ENCODE measurements at places on chromosomes 3 and 15.

GRCh38 chr3:129226374-129226773, 23.0 kb upstream of the COPG1 start:
- DNase-seq: no peak

DNA sequence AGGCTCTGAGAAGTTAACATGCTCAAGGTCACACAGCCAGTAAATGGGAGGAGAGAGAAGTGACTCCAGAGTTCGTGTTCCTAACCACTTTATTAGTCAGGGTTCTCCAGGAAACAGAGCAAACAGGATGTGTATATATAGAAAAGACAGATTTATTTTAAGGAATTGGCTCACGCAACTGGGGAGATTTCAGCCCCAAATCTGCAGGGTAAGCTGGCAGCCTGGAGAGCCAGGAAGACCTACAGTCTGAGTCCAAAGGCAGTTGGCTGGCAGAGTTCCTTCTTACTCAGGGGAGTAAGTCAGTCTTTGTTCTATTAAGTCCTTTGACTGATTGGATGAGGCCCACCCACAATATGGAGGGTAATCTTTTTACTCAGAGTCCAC, 118.2 kb upstream of the PROK2 start:
- no peak for DNase-seq

DNA sequence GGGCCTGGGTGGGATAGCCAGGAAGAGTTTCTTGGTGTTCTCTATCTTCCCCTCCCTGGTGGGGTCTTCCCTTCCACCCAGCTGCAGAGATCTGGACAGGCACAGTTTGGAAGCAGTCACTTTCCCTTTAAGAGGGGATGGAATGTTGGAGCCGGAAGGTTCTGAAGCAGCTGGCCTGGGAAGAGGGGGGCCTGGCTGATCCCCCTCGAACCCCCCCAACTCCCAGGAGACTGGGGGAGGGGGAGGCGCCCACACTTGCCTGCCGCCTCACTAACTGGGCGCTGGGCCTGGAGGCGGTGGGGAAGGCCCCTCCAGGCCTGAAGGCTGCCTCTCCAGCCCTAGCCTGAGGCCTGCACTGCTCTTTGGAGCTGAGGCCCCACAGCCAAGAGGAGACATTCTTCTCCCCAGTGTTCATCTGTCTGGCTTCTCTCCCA, 1.4 kb downstream of the DVL3 start:
- DNase-seq: no peak

GRCh38 chr3:114732353-114732752, 414.7 kb downstream of the ZBTB20 start:
- DNase-seq: no peak

DNA sequence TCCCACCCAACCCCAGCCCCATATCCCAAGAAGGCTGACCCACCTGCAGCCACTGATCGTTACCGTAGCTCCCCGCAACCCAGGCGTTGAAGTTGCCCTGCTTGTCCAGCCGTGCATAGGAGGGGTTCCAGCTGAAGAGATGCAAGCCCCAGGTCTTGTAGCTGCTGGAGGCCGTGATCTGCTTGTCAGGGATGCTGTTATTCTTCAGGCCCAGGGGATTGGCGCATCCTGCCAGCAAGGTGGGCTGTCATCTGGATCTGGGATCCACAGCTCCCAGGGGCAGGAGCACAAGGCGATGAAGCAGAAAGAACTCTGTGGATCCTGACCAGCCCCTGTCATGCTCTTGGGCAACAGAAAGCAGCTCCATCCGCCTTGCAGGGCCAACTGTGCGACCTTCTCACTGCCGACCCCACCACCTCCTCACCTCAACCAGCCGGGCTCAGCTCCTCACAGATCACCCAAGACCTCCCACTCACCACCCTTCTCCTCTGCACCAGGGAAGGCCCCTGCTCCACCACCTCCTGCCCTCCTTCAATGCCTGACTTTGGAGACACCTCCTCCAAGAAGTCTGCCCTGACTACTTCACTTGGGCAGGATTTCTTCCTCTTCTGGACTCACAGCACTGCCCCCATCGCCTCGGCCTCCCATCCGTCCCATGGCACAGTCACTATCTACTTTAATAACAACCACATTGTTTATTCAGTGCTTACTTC, 6.3 kb upstream of the HAPLN3 start:
- no peak for DNase-seq

DNA sequence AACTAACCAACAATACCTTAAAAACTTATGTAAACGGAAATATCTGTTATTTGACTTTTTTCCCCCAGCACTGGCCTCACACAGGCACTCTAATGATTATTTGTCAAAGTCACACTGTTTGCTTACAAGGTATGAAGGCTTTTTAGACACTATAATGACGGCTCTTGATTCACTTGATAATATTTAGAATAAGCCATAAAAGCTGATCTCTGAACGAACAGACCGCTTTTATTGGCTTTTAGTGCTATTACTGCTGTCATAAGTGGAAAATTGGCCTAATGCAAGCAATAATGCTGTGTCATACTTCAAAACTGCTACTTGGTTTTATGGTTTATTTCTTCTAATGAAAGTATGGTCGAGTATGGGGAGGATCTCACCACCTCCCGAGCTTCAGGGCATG, 35.1 kb downstream of the MDFIC2 start:
- DNase-seq: no peak

GRCh38 chr15:95932676-95933075, 397.8 kb upstream of the NR2F2 start:
- no peak for DNase-seq

- no peak for DNase-seq
Measured at GRCh38 chr15:76753771-76754170, 151.4 kb downstream of the SCAPER start.

GRCh38 chr3:66618066-66618465, 117.2 kb upstream of the LRIG1 start:
- no peak for DNase-seq

DNA sequence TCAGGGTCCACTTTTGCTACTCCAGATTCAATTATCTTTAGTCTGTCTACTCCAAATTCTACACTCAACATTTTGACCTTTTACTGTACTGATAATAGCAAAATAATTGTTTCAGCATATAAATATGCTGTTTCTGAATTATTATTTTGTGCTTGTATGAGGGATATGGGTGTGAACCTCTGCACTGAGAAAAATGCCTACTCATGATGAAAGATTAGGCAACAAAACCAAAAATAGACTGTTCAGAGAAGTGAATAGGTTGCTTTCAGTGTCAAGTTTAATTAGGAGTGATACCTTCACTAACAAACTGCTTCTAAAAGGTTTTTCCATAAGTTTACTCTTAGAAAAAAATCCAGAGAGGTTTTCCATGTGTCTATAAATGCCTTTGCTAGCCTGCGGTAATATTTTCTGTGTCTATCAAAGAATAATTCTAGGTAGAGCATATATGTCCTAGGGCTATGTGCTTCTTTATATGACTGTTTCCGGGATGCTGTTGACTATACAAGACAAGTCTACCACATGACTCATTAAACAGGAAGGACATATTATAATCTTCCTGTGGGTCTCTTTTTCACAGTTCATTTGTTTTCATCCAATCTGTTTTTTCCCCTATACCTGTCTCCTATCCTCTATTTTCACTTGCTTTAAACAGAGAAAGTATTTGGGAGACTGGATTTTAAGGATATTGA, 218.5 kb upstream of the TTC14 start:
- DNase-seq: no peak

GRCh38 chr3:194293546-194294198, 57.5 kb downstream of the CPN2 start:
- DNase-seq: no peak

DNA sequence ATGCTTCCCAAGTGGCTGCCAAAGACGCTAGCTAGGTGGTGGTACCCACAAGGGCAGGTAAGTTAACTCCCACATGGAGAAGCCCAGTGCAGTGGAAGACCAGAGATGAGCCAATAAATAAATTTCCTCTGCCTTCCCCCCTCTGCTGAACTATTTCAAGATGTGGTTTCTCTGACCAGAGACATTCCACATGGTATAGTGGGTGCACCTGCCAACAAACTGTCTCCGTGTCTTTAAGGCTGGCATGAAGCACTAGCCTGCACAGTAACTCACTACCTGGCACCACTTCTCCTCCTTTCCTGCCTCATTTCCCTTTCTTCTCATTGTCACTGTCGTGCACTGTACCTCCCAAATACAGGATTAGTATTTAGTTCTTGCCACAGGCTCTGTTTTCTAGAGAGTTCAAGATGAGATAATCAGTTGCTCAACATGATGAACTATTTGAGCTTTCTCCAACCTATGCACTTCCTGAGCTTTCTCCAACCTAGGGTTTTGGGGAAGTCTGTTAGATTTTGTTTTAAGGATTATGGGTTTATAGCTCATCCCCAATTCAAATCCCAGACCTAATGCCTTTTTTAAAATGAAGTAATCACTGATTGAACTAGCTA, 8.4 kb upstream of the CRTAP start:
- DNase-seq: no peak

GRCh38 chr15:66594344-66594743, 28.5 kb upstream of the LCTL start:
- DNase-seq: no peak

DNA sequence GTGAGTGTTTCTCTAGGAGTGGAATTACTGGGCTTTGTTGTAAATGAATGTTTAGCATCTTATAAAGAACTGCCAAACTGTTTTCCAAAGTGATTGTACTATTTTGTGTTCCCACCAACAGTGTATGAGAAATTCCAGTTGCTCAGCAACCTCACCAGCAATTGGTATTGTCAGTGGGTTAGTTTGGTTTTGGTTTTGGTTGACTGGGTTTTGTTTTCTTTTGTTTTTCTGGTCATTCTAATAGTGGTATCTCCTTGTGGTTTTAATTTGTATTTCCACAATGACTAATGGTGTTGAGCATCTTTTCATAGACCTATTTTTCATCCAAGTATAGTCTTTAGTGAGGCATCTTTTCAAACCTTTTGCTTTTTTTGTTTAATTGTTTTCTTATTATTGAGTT, 27.1 kb downstream of the FILIP1L start:
- DNase-seq: no peak

DNA sequence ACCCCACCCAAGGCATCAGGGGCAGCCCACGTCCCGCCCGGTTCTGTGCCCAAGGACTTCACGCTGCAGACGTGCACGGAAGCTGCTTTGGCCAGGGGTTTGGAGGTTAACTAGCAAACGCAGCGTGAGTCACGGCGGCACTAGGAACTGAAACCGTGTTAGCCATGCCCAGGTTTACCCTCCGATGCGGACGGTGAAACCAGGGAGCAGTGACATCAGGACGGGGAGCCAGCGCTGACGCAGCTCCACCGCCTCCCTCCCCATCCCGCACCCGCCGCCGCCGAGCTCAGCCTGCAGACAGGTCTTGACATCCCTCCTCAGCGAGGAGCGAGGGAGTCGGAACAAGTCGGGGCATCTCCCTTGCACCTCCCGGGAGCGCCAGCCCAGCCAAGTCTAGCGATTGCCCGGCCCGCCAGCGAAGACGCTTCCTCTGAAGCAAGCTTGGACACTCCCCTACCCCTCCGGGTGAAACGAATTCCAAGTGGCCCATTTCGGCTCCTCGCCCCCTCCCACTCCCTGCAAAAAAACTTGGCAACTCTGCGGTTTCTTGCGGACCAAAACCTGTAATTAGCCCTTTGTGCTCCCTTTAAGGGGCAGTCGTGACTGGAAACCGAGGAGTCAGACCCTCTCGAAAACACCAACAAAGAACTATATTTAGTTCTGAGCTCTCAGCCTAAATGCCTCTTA, 1.4 kb upstream of the RAP2B start:
- peak; percentile 84 for DNase-seq

- no peak for DNase-seq
Measured at GRCh38 chr3:27643355-27643754, 78.8 kb downstream of the EOMES start.

DNA sequence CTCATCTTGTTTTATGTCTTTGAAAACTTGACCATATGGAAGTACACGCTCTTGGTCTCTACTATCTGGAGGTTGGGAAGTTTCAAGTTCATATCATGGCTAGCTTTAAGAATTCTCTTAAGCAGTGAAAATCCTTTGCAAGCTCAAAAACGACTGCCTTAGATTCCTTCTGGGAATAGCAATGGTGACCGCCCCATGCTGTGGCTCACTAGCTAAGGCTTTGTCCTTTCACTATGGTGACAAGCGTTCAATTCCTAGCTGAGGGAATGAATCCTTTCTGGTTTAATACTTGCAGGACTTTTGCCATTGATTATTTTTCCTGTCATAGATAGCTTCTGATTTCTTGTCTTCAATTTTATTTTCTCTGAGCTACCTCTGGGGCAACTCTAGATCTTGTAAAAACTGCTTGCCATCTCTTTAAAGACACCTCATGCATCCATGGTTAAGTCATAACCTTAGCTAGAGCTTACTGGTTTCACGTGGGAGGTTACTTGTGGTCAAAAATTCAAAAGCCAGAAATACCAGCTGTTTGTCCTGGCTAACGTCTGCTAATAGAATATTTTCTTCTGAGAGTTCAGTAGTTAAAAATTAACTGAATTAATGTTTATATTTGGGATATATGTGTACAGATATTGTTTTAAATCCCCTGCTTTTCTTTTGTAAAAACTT, 673.4 kb upstream of the CBLB start:
- no peak for DNase-seq

- no peak for DNase-seq
Measured at GRCh38 chr3:122342803-122343202, 17.8 kb downstream of the CSTA start.

GRCh38 chr3:187567661-187568121, 102.5 kb downstream of the SST start:
- no peak for DNase-seq

- no peak for DNase-seq
Measured at GRCh38 chr3:110929816-110930215, 141.8 kb upstream of the NECTIN3 start.

DNA sequence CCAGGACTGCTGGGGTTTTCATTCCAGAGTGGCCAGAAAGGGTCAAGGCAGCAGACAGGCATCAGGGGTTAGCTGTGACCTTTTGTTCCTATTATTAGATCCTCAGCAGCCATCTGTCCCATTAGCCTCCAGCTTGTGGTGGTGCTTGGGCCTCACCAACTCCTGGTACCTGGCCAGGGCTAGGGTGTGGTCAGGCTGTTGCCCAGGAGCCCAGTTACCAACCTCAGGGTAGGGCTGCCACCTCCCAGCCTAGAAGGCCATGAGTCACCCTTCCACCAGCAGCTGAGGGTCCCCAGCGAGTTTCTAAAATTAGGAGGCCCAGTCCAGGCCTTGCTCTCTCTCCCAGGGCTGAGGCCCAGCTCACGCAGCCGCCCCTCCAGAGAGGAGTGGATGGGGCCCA, 12.2 kb downstream of the TMEM43 start:
- DNase-seq: no peak

- DNase-seq: no peak
Measured at GRCh38 chr3:30751610-30752299, 142.7 kb downstream of the GADL1 start.

DNA sequence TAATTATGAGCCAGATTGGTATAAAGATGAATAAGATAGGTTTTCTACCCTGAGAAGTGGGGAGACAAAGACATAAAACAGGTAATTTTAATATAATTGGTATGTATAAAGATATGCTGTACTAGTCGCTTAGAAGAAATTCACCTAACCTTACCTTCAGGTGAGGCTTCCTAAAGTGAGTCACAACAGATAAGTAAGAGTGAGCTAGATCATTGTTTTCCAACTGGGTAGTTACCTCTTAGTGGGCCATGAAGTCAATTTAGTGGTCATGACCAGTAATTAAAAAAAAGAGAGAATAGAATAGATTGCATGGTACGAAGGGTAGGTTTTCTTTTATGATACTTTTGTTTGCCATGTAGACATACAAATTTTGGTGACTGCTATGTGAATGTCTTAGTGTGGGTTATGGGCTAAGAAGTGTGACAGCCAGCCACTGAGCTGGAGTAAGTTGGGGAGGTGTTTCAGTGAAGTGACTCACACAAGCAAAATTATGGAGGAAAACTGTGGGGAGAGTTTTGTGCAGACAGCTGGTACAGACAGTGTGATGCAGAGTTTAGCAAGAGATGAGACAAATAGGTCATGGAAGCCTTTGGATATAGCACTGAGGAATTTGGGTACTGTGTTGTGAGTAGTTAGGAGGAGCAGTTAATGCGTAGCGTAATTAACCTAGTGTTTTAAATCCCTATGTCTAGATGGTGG, 8.2 kb downstream of the TRNT1 start:
- no peak for DNase-seq

Measured in keratinocyte (primary cell).